ENCODE measurements at places on chromosomes 5 and 9.

DNA sequence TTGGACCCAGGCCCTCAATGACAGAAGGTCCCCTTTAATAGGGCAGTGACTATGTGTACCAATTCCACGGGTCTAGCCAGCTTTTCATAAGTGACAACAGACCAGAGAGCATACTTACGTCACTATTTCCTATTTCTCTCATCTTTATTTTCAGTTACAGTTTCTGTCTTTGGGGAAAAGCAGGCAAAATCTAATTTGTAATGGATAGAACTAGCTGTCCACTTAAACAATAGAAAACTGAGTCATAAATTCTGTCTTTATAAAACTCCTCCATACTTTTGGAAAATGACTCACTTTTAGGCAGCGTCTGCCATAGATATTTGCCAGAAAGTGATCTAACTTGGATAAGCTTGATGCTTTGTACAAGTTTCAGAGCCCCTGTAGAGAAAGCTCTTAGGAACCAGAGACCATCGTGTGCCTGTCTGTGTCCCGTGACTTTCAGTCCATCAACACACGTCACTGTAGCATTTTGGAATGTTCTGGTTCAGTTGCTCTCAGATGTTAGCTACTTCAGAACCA lies 101.9 kb downstream of the F2RL2 start:
- no peak for DNase-seq

DNA sequence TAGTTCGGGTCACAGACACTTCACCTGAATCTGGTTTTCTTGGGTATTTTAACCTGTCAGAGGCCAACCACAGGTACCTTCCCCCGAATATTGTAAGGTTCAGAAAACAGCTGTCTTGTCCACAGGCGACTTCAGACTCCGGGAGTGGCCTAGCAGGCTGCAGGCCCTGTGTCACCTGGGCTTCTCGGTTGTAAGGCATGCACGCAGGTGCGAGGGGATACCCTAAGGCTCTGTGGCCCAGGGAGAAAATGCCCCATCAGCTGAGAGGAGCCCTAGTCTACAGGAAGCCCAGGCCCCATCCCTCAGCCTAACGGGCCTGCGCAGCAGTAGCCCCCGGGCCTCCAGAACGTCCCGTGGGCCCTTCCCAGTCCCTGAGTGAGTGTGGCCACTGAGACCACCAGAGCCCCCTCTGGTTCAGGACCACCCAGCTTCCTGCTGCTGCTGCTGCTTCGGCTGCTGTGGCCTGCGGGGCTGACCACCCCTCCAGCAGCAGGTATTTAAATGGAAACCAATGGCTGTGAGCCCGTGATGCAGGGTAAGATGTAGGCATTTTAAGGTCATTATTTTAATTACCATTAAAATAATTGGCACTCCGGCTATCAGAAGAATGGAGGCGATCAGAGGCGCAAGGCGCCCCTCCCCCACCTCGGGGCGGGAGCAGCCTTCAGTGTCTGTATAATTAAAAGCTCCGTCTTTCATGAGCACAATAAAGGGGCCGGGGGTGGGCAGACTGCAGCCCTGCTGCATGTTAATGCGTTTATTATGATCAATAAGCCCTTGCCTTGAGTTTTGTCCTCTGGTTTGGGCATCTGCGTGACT lies 65.4 kb downstream of the PSMB7 start:
- no peak for DNase-seq

- DNase-seq = no peak
These were observed 11.9 kb downstream of the OTULINL start for GRCh38 chr5:14593326-14594021.

DNA sequence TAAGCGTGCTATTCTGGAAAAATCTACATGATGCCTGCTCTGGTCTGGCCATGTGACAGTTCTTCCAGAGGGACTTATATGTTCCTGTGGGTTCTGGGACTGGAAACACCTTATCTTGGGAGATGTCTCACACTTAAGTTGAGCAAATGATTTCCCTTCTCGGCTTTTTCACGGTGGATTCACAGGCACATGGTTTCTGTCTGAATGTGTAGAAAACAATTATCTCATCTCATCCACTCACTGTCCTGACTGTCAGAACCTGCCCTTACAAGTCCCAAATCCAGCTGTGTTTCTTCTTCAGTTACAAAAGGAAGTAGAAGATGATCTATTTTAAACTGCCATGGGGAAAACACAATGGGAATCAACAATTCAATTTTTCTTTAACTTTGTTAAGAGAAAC lies 184.0 kb downstream of the SYK start:
- no peak for DNase-seq

GRCh38 chr5:1174122-1174936 lies 27.1 kb upstream of the SLC6A19 start:
- no peak for DNase-seq

Measured in stimulated activated CD8-positive, alpha-beta memory T cell treated with anti-CD3 and anti-CD28 coated beads, Interleukin-7, amount 100 ng/mL, for 1 hour (primary cell).